NCI-H748 treated with DMSO at 0.1 percent for 48 hours (cell line): ENCODE measurements at places on chromosomes 2 and 18.

DNA sequence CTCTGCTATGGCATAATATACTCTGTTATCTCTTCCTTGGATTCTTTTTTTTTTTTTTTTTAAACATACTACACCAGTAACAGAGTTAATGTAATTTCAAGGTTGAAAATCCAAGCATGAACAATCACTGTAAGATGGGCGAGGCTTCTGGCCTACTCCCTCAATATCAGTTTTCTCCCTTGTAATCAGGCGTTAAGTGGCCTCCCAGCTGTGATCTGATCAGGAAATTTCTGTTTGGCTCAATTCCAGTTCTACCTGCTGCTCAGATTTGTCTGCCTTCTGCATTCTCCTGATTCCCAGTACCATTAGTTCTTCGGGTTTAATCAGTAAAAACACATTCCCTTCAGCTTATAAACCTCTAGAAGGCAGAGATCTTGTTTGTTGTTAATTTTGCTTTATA is 18.6 kb downstream of the PRKD3 start:
- DNase-seq, result peak; percentile 57

GRCh38 chr2:231326404-231326803 is 69.1 kb upstream of the B3GNT7 start:
- no peak for DNase-seq

- peak; percentile 56 for DNase-seq
These were observed 306.6 kb upstream of the VWC2L start for GRCh38 chr2:214104219-214104618.

DNA sequence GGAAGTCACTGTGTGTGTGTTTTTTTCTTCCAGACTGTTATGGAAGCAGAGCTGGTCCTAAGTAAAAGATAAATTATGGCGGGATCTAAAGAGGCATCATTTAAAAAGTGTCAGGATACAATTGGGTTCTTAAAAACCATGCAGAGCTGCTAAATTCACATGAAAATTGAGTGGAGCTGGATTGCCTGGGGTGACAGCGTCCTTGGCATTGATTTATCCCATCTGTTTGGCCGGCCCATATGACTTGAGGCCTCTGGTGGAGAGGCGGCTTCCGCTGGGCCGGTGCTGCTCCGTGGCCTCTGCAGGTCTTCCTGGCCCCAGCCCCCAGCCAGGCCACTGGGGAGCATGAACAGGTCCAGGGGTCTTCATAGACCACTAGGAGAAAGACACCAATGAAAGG is 165.5 kb downstream of the GLI2 start:
- no peak for DNase-seq

GRCh38 chr2:216281316-216281715 is 91.0 kb downstream of the MARCHF4 start:
- no peak for DNase-seq

DNA sequence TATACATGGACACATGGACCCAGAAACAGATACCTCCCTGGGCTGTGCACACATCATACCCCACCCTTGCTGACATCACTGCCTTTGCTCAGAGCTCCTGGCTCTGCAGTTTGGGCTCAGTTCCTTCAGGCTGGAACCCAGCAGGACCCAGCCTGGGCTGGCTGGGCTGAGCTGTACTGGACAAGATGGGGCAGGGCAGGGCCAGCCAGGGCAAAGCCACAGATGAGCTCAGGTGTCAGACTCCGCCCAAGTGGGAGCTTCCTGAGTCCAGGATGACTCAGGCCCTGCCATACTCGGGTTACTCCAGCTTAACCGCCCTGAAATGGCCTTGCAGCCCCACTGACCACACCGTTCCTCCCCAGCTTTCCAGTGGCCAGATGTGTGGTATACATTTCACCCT is 284.9 kb downstream of the OSR1 start:
- no peak for DNase-seq

DNA sequence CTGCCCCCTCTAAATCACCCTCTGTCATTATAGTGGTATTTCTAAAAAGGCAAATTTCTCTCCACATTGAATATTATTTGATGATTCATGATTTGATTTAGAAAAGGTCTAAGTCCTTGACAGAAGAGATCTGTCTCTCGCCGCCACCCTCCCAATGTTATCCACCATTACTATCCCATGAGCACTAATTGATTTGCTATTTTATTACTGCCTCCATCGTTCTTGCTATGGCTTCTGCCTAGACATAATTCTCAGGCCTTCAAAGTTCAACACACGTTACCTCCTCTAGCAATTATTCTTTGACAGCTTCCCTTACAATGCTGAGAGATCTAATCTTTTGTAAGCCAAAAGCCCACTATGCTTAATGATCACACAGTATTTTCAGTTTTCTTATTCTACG is 507.0 kb upstream of the CHAC2 start:
- no peak for DNase-seq

DNA sequence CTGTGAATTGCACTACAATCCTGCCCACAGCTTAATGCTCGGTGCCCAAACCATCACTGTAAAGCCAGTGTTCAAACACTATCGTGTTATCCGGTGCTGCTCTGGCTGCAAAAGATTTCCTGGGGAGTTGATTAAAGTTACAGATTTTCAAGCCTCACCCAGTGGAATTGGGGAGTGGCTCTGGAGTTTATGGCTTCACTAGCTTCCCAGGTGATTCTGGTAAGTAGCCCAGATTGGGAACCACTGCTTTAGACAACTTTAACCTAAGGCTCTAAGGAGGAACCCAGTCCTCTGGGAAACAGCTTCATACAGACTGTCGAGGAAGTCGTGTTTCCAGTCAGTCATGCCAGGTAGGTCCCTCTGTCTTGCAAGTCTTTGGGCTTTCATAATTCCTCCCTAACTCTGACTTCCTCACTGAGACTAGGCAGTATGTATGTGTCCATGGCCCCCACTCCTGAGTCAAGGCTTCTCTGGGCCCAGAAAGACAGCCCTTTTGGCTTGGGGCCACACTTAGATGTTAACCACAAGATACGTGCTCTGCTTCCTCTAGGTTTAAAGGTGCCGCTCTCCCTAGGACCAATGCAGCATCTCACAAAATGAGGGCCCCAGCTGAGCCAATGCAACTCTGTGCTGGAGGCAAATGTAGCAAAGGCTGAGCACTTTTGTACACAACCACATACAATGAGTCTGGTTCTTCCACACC is 299.7 kb downstream of the PRKCE start:
- DNase-seq, result no peak

- DNase-seq, result no peak
These were observed at the start of gene TGFBRAP1 for GRCh38 chr2:105329561-105330495. Gene TGFBRAP1, minus strand, starts transcription at chr2:105329735. Its CDS starts 21,434 bp downstream, at chr2:105308301.

GRCh38 chr2:98634406-98635092 is 26.2 kb downstream of the UNC50 start:
- DNase-seq, result no peak

DNA sequence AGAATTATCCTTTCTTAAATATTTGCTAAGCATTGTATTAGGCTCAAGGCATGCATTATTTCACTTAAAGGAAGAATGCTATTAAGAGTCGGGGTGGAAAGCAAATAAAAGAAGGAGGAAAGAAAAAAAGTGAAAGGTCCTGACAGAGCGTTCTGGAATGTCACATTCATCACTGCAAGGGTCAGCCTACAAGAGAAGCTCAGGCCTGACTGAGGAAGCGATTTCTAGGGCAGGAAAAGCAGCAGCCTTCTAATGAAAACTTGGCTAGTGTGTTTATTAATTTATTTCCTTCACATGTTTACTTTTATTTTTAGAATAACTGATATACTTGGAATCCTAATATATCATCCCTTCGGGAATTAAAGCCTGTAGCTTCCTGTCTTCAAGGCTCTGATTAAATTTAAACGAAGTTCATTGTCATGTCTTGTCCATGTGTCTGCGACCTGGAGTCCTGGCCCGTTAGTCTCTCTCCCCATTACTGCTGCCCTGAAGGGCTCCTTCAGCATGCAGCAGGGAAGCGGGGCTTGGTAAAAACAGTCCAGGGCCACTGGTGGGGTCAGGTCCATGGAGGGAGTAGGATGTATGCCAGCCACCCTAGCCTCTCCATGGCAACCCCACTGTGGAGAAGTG is 119.2 kb upstream of the CCDC68 start:
- DNase-seq, result no peak

- no peak for DNase-seq
These were observed 85.2 kb upstream of the FN1 start for GRCh38 chr2:215521031-215521430.

DNA sequence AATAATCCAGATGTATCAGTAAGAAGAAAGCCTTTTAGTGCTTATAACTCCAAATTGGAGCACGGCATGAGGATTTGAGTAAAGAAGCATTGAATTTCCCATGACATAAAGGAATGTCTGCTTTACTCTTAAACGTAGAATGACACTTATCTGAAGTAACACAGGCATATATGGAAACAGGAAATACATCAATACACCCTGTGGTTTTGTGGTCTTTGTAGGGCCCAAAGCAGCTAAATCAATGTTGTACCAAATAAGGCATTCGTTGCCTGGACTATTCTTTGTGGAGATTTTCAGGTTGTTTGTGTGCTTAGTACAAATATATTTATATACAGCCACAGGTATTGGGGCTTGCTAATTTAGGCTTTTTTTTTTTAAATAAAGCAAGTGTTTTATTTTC is 660.5 kb downstream of the LRRTM4 start:
- no peak for DNase-seq

GRCh38 chr18:79379251-79379905 is 16.4 kb upstream of the NFATC1 start:
- no peak for DNase-seq

- no peak for DNase-seq
These were observed 124.7 kb downstream of the GULP1 start for GRCh38 chr2:188416367-188416766.

- no peak for DNase-seq
These were observed 218.4 kb upstream of the FN1 start for GRCh38 chr2:215654148-215654819.

GRCh38 chr2:106781196-106781595 is 104.8 kb downstream of the ST6GAL2 start:
- DNase-seq, result no peak

DNA sequence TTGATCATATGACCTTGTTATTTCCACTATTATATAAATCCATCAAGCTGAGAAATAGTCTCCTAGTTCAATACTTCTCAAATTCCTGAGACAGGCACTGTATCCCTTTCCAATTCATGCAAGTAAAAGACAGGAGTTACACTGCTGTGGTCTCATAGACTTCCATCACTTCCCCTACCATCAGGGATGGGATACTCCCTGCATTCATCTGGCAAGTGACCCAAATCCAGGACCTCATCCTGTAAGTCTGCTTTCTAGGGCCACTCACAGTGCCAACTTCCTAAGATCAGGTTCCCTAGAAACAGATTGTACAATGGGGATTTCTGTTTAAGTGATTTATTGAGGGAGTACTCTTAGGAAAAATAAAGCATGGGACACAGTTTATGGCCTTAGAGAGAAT is 424.0 kb upstream of the CDH7 start:
- no peak for DNase-seq

DNA sequence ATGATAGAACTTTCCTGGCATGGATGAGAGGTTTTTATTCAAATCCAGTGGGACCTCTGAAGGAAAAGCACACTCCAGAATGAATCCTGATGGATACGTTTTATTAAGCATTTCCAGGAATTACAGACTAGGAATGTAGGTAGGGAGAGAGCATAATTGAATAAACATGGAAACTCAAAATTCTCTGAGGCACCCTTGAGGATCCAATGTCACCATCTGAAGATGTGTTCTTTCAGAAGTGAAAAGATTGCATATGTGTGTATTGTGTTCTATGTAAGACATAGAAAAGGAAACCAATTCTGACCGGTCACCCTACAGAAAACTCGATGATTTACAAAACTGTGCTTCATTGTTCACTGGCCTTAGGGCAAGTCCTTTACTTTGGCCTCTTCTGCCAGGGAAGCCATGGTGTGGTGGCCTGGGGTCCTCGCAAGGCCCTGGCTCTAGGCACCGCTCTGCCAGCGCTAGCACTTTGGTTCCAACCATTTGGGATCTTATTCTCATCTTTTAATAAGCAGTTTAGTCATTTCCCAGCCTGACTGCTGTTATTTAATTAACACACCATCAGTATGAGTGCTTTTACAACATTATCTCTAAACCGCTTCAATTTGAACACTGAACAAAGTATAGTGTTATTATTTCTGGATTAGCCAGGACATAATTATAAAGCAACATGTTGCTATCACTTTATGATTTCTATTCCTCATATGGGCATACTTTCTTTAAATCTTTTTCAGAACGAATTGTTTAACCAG is 4.5 kb upstream of the GKN1 start:
- DNase-seq, result no peak

DNA sequence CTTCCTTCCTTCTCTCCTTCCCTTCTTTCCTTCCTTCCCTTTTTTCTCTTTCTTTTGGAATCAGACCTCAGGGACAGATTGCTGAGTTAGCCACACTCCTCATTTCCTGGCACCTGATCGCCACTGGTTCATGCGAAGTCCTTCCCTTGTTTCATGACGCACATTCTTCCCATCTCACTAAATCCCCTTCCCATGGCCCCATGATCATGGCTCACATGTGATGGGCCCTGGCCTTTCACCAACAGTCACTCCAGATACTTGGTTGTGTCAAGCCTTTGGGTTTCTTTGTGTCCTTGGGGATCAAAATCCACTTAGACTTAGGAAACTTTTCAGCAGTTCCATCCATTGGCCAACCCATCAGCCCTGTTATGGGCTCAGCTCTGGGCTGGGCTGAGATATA is 23.8 kb upstream of the ASPRV1 start:
- DNase-seq, result no peak

DNA sequence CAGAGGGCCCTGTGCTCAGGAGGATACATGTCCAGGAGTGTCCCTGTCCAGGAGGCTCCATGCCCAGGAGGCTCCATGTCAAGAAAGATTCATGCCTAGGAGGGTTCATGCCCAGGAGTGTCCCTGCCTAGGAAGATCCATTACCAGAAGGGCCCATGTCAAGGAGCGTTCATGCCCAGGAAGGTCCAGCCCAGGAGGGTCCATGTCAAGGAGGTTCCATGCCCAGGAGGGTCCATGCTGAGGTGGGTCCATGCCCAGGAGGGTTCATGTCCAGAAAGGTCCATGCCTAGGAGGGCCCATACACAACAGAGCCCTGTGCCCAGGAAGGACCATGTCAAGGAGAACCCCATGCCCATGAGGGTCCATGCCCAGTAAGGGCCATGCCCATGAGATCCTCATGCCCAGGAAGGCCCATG is 7.0 kb downstream of the GPR35 start:
- no peak for DNase-seq

DNA sequence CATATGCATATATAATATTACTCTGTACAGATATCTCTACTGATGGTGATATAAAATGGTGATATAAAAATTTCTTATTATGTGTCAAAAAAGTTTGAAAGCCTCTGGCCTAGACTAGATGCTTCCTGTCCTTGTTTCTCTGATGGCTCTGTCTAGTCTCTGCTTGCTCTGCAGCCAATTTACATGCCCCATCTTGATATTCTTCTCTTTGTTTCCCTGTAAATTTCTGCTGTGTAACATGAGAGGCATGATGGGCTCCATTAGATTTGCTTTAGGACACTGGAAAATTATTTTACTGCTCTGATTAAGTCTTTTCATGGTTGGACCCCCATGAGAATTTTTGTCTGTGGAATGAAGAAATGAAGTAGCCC is 24.3 kb downstream of the BABAM2 start:
- DNase-seq, result no peak

GRCh38 chr2:43332653-43333052 is 106.2 kb upstream of the ZFP36L2 start:
- DNase-seq, result no peak

GRCh38 chr2:104786204-104786603 is 67.7 kb upstream of the POU3F3 start:
- DNase-seq, result no peak

- DNase-seq, result no peak
These were observed 96.0 kb upstream of the MYCN start for GRCh38 chr2:15844211-15844801.

- DNase-seq, result no peak
These were observed 198.5 kb upstream of the ITGA4 start for GRCh38 chr2:181258720-181259119.
